Left forelimb (tissue), 1 donor: ENCODE measurements at places on chromosomes 3 and 15.

DNA sequence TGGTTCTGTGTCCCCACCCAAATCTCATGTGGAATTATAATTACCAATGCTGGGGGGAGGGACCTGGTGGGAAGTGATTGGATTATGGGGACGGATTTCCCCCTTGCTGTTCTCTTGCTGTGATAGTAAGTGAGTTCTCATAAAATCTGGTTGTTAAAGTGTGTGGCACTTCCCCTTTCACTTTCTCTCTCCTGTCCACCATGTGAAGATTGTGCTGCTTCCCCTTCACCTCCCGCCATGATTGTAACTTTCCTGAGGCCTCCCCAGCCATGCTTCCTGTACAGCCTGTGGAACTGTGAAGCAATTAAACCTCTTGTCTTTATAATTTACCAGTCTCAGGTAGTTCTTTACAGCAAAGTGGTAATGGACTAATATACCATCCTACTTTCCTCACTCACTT lies 289.6 kb downstream of the EFHB start:
- DNase-seq = no peak

- DNase-seq = no peak
Measured at GRCh38 chr3:12946649-12947316, 105.4 kb upstream of the RPL32 start.

- no peak for DNase-seq
Measured at GRCh38 chr15:41256577-41257038, 25.5 kb downstream of the CHP1 start.

DNA sequence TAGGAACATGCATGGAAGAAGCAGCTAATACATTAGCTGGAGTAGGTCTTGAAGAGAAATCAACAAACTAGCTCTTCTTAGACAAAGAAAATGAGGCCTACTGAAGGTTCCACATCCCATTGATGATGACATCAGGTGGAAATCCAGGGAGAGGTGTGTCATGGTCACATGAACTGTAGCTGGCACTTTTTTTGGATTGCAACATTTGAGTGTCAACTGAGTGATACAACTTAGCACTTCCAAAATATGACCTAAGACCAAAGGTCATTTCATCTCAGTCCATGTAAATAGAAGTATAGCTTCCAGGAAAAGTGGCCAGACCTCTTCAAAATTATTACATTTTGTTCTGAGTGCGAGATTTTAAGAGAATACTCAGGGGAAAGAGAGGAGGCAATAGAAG lies 117.2 kb upstream of the MEIS2 start:
- DNase-seq = no peak

GRCh38 chr15:61132211-61132610 lies 96.9 kb downstream of the RORA start:
- DNase-seq = no peak
